Fibroblast of skin of right biceps (primary cell): ENCODE measurements at places on chromosomes 3 and 15.
A peak's percentile ranks its signal among the peaks of the same experiment; 100 is the strongest.

DNA sequence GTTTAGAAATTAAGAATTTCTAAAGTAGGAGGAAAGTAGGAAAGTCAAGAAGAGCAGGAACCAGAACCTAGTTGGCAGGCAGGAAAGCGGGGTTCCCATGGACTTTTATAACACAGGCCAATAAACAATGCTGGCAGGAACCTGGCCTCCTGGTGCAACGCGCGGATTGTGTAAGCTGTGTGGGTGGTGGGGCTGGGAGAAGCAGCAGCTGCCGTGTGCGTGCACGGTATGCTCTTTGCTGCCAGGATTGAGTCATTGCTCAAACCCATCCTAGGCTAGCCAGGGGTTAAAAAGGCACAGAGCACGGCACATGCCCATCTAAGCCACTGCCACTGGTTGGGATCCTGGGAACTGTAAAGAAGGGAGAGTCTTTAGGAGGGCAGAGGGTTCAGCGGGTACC lies 209.9 kb upstream of the RGMA start:
- no peak for DNase-seq

- peak; percentile 65 for DNase-seq
Measured at GRCh38 chr3:36124118-36124796, 256.0 kb upstream of the STAC start.

DNA sequence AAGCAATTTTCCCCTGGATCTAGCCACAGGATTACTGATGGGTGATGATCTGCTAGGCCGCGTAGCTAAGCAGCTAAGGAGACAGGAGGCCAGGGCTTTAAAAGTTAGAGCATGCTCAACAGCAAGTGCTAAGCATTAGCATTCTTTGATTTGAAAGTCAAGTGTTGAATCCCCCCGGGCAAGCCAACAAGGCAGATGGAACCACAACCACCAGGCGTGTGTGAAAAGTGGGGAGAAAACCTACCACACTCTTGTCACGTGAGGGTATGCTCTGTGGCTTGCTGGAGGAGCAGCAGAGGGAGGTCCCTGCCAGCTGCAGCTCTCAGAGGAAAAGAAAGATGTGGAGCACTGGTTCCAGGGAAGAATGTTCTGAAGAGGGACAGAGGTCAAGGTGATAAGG lies 20.9 kb downstream of the SLC51A start:
- no peak for DNase-seq

- peak; percentile 68 for DNase-seq
Measured at GRCh38 chr3:173747427-173747826, 349.9 kb downstream of the NLGN1 start.

DNA sequence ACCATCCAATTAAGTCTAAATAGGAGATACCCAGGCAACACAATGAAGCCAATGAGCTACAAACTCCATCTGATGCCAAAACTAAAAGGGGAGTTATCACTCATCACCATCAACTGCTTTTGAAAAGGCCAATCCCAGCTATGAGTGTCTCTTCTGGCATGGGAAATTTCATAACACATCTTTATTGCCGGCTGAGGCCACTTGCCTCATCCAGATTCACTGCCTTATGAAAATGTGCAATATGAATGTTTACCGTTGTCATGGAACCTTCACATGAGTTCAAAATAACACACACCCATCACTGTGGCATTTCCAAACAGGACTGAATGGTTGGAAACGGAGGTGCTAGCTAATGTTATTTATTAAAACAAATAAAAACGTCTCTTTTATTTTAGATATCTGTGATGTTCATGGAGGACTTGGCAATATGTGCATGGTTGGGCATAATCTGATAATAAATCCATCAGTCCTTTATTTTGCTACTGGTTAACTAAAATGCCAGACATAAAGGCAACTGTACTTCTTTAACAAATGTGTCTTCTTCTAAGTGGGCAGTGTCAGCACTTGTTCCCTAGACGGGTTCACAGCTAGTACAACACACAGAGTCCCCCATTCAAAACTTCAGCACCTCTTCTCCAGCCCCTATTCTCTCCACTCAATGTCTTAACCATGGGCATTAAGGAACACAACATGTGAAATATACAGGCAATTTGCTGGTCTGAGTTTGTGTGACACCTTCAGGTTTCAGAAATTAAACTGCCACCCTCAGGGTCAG lies 143.9 kb downstream of the MAGI1 start:
- peak; percentile 69 for DNase-seq

DNA sequence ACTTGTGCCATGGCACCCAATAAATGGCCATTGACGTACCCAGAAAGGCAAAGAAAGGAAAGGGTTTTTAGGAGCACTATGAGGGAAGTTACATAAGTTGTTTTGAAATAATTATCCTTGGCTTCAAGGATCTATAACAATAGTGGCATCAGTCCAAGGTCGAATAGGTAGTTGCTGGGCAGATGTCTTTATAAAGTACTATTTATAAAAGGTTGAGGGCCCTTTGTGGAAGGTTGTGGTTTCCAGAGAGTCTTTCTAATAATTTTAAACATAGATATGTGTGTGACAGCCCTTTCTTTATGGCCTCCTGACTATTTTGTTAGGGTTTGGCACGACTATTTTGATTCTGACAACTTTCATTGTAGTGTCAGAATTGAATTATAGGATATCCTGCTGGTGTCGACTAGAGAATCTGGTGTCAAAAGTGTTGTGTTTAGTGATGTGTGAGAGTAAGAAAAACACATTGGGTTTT lies 260.5 kb downstream of the PYDC2 start:
- no peak for DNase-seq

DNA sequence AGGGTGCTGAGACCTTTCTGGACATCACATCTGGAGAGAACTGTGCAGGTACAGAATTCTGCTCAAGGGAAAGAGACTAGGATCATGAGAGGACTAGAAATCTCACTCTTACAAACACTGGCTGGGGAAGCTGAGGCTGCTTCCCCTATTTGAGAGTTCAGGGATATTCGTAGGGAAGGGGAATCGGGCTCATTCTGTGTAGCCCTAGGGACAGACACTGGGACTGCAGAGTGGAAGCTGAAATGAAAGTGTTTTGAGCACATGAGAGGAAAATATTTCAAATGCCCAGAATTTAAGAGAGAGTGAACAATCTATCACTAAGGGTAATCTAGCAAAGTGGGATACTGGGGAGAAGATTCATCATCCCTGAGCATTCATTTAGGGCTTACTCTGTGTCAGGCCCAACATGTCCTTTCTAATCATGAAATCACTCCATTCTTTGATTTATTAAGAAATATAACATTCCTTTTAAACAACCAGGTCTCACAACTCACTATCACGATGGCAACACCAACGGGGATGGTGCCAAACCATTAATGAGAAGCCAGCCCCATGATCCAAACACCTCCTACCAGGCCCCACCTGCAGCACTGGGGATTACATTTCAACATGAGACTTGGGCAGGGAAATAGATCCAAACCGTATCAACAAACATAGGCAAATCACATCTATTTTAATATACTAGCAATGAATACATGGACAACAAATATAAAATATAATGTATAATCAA lies 63.0 kb downstream of the CPN2 start:
- DNase-seq = no peak

DNA sequence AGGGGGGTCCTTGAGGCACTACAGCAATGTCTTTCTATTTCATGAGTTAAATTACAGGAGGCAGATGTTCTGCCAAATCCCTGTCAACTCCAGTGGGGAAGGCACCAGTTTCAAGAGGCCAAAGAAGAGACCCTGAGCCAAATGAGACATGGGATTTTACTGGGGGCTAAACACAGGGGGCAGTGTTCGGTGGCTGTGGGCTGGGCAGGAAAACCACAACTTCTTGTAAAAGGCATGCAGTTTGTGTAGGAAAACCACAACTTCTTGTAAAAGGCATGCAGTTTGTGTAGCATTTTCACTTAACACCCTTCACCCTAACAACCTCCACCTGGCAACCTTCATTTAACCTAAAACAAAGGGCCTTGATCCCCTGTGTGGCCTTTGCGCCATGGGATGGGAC lies 61.0 kb downstream of the POLR2M start:
- DNase-seq = no peak

DNA sequence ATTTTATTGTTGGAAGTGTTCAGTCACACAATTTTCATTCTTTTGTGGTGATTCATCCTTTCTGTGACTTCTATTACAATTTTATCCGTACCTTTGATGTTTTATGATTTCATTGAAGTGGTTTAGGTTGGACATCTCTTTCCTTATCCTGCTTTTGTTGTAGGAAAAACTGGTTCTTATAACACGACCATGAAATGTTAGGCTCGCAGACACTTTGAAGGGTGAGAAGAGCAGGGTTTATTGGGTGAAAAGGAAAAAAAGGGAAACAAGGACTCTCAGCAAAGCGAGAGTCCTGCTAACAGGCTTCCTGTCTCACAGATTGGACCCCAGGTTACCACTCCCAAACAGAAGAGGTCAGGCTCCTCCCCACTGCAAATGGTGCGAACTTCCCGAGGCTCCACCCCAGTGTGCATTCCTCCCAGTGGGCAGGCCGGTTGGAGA lies 257.4 kb downstream of the STXBP5L start:
- DNase-seq = no peak

GRCh38 chr15:68580026-68580882 lies 1.5 kb downstream of the CORO2B start:
- no peak for DNase-seq

GRCh38 chr15:34802803-34803750 lies 7.7 kb upstream of the ACTC1 start:
- DNase-seq = no peak

DNA sequence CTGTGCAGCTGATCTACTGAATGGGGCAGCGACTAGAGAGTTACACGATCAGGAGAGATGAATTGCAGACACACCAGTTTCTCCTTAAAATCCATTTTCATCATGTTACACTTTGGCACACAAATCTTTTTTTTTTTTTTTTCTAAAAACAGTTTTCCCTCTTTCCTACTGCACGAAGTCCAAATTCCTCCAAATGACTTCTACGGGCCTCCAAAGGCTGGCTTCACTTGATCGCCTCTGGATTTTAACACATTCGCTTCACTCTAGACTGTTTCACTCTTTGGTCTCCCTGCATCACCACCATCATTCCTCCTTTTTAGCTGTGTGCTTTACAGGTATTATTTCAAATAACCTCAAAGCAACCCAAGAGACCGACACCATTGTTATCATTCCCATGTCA lies 268.6 kb downstream of the RORA start:
- DNase-seq = no peak

GRCh38 chr3:24843955-24844354 lies 349.3 kb upstream of the THRB start:
- no peak for DNase-seq

- DNase-seq = no peak
Measured at GRCh38 chr3:194964809-194965208, 279.1 kb downstream of the FAM43A start.

DNA sequence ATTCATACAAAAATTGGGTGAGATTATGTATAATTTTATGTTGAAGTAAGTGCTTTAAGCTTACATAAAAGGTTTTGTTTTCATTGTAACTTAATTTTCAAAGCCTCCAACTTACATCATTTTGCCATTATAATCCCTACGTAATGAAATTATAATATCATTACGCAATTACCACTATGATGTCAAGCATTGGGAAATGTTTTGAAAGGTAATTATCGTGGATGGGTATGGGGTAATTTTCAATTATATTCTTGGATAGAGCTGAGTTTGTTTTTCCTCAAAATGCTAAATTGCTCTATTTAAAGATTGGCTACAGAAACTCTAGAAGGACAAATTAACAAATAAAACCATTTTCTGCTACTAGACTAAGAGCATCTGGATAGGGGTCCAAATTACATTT lies 80.2 kb upstream of the FAM3D start:
- no peak for DNase-seq

DNA sequence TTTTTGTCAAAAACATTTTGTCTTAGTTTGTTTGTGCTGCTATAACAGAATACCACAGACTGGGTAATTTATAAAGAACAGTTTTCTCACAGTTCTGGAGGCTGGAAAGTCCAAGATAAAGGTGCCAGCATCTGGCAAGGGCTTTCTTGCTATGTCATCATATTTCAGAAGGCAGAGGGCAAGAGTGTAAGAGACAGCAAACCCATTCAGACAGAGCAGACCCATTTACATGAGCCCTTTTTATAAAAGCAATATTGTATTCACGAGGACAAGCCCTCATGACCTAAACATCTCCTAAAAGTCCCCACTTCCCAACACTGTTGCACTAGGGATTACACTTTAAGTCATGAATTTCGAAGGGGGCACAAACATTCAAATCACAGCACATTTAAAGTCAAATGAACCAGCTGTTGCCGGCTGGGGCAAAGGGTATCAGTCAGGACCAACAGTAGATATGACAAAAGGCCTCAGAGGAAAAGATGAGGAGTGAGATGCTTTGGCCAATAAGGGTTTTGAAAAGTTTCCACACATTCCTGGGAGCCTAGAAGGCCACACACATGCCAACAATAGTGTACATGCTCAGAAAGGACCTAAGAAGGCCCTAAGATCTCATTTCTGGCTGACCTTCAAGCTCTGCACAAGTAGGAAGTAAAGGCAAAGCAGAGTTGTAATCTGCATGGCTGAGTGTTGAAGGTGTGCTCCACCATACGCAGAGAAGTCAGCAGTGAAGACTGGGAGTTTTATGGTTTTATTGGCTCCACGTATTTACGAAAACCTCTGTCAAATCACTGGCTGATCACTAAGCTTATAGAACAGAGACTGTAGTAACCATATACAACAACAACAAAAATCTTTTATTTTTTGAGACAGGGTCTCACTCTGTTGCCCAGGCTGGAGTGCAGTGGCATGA lies 37.9 kb downstream of the UQCC5 start:
- DNase-seq = no peak

- no peak for DNase-seq
Measured at GRCh38 chr3:13200946-13201345, 127.7 kb upstream of the IQSEC1 start.

DNA sequence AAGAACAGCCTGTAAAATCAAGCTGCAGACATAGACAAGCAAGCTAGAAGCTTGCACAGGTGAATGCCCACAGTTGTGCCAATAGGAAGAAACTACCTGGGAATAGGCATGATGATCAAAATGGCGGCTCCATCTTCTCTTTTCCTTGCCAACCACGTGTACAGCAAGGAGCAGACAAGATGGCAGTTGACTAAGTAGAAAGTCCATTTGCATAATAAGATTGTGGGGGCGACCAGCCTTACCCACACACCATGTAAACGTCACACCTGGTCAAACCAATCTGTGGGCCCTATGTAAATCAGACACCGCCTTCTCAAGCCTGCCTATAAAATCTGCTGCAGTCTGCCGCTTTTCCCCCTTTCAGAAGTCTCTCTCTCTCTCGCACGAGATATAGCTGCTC lies 25.1 kb upstream of the ANKRD34C start:
- no peak for DNase-seq

- no peak for DNase-seq
Measured at GRCh38 chr3:43054754-43055153, 51.1 kb downstream of the POMGNT2 start.
